Esophagus muscularis mucosa (tissue), 4 donors: ENCODE measurements at places on chromosomes 6 and 20. TPM values are rescaled to one million over a fixed set of nuclear protein-coding genes. Genes with fewer than 3 reads are reported as not detected.
A peak's percentile ranks its signal among the peaks of the same experiment; 100 is the strongest.

DNA sequence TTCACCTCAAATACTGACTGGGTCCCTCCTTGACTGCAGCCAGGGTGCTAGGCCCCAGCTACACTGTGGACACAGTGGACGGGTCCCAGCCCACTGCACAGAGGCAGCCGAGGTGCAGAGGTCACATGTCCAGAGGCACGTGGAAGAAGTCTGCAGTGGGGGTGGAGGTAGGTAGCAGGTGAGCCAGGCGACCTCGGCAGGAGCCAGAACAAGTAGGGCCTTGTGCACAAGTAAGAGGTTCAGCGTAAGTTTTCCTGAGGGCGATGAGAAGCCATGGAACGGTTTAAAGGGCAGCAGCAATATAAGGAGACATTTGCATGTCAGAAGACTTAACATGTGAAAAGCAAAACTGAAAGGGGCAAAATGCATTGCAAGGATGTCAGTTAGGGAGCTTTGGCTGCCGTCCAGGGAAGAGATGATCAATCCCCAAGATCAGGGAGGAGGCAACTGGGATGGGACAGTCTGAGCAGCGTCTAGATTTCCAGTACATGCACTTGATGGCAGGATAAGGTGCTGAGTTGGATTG is 49.7 kb upstream of the SNX9 start:
- no peak for DNase-seq
- H3K27ac ChIP-seq, result no peak overlapping the region
- no peak overlapping the region for H3K4me3 ChIP-seq
- no peaks in the 10 kb centered on the region for H3K27me3 ChIP-seq
- no peaks in the 10 kb centered on the region for H3K36me3 ChIP-seq
- H3K4me1 ChIP-seq, result peaks cover 3% of the 10 kb centered on the region

GRCh38 chr20:50642288-50642803 is 49.0 kb downstream of the RIPOR3 start:
- peak overlapping the region; percentile 20 for H3K27ac ChIP-seq
- DNase-seq, result no peak
- peaks cover 34% of the 10 kb centered on the region for H3K4me1 ChIP-seq
- no peaks in the 10 kb centered on the region for H3K36me3 ChIP-seq

HNF4A gene
- not detected for total RNA-seq

DNA sequence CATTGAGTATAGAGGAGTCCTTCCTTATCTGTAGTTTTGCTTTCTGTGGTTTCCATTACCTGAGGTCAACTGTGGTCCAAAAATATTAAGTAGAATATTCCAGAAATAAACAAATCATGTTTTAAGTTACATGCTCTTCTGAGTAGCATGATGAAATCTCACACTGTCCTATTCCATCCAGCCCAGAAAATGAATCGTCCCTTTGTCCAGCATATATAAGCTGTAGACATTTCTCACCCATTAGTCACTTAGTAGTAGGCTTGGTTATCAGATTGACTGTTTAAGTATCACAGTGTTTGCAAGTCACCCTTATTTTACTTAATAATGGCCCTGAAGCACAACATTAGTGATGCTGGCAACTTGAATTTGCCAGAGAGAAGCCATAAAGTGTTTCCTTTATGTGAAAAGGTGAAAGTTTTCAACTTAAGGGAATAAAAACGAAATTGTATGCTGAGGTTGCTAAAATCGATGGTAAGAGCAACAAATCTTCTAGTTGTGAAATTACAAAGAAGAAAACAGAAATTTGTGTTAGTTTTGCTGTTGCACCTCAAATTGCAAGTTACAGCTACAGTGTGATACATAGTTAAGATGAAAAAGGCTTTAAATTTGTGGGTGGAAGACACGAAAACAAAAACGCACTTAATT is 198.6 kb upstream of the SIM1 start:
- H3K27me3 ChIP-seq, result no peaks in the 10 kb centered on the region
- H3K27ac ChIP-seq, result no peak overlapping the region

GRCh38 chr20:6715401-6715941 is 52.0 kb upstream of the BMP2 start:
- H3K4me3 ChIP-seq, result no peak overlapping the region
- no peak for DNase-seq
- no peaks in the 10 kb centered on the region for H3K36me3 ChIP-seq
- no peak overlapping the region for H3K27ac ChIP-seq
- H3K4me1 ChIP-seq, result no peaks in the 10 kb centered on the region
- H3K27me3 ChIP-seq, result no peaks in the 10 kb centered on the region

PNRC1 gene
- total RNA-seq, result 285 TPM

DNA sequence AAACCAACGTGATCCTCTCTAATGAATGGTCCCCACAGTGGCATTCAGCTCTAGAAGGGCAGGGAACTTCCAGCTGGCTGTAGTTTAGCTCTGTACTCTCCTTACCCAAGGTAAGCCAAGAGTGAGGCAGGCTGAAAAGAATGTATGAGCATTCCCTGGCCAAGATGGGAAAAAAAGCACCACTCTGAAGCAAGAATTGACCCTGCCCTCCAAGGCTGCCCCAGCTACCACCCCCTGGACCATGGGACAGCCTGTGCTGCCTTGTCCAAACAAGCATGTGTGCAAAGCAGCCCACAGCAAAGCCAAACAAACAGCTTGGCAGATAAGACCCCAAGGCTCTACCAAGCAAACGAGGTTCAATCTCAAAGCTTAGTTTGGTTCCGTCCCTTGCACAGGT is 73.9 kb downstream of the GFOD1 start:
- no peaks in the 10 kb centered on the region for H3K27me3 ChIP-seq
- no peaks in the 10 kb centered on the region for H3K36me3 ChIP-seq
- DNase-seq, result no peak
- peaks cover 66% of the 10 kb centered on the region for H3K4me1 ChIP-seq

DNA sequence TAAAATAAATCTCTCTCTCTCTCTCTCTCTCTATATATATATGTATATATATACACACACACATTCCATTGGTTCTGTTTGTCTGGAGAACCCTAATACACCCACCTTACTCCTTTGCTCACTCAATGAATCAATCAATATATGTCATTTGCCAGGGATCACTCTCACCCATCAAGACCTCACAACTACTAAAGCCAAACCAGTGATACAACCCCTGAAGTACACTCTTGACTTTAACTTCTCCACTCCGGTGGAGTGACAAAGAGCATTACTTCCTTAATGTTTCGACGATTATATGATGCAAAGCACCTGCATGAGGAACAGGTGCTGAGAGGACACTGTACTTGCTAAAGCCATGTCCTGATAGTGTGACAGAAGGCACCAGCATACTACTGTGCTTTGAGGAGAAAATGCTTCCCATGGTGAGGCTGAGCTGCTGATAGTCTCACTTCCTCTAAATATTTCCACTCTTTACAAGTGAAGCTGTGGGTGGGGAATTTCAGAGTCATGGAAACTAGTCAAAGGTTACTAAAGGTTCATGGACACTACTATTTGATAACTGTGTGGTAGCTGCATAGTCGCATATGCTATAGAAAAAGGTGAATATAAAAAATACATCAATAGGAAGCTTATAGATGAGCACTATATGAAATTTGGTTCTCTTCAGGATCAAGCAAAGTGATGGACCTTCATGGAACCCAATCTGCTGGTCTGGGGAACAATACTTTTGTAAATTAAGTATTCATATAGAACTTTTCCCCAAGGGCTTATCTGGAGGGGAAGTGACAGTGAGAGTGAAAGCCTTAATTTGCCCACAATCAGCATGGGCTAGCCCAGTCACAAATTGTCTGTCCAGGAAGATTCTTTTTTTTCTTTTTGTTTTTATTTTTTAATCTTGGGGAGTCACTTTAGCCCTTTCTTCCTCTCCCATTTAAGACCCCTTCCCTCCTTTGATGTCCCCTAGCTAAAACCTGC is 141.9 kb upstream of the NEDD9 start:
- no peak for DNase-seq
- peaks cover 5% of the 10 kb centered on the region for H3K4me1 ChIP-seq
- H3K36me3 ChIP-seq, result no peaks in the 10 kb centered on the region
- H3K4me3 ChIP-seq, result no peak overlapping the region
- H3K27ac ChIP-seq, result no peak overlapping the region
- H3K27me3 ChIP-seq, result no peaks in the 10 kb centered on the region

GRCh38 chr6:89022798-89023197 is 57.8 kb upstream of the PNRC1 start:
- no peaks in the 10 kb centered on the region for H3K27me3 ChIP-seq
- peak overlapping the region; percentile 77 for H3K27ac ChIP-seq
- no peaks in the 10 kb centered on the region for H3K36me3 ChIP-seq
- no peak for DNase-seq
